HS-27A (cell line): ENCODE measurements at places on chromosomes 1 and 21.

- no peak for DNase-seq
Measured at GRCh38 chr1:184910691-184911091, 63.6 kb downstream of the NIBAN1 start.

DNA sequence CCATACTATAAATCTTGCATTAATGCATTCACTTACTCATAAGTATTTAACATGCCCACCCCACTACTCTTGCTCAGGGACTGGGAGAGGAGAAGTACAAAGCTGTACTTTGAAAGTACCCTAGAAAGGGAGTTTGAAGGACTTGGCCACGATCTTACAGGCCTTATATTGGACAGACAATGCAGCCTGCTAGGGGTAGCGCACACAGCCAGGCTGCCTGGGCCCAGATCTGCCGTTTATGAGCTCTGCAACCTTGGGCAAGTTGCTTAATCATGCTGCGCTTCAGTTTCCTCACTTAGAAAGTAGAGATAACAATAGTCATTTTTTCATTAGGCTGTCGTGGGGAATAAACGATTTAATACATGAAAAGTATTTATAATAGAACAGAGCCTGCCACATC is 110.1 kb downstream of the CDC7 start:
- no peak for DNase-seq

GRCh38 chr1:229004066-229004833 is 266.7 kb upstream of the RAB4A start:
- no peak for DNase-seq

GRCh38 chr21:41884501-41885030 is 5.4 kb upstream of the PRDM15 start:
- no peak for DNase-seq

DNA sequence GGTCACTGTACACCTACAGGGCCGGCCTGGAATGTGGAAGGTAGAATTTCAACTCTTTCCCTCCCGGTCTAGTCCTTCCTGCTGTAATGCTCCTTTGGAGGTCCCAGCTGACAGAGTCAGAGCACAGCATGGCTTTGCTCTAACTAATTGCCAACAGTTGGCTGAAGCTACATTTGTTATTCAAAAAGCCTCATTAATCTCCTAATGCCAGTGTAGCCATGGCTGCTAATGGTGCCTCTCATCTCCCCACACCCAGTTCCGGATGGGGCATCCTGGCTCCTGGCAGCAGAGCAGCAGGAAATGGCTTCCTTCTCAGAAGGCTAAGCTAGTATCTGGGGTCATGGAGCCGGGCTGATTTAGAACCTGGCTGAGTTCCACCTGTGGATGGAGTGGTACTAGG is 18.7 kb upstream of the CAMK1G start:
- DNase-seq = no peak

DNA sequence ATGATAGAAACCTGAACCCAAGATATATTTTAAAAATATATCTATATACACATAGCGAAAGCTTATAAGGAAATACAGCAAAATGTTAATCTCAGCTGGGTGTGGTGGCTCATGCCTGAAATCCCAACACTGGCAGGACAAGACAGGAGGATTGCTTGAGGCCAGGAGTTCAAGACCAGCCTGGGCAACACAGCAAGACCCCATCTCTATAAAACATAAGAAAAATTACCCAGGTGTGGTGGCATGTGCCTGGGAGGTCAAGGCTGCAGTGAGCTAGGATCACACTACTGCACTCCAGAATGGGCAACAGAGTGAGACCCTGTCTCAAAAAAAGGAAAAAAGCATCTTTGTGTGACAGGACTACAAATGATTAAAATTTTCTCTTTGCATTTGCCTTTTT is 6.0 kb upstream of the SRM start:
- no peak for DNase-seq

DNA sequence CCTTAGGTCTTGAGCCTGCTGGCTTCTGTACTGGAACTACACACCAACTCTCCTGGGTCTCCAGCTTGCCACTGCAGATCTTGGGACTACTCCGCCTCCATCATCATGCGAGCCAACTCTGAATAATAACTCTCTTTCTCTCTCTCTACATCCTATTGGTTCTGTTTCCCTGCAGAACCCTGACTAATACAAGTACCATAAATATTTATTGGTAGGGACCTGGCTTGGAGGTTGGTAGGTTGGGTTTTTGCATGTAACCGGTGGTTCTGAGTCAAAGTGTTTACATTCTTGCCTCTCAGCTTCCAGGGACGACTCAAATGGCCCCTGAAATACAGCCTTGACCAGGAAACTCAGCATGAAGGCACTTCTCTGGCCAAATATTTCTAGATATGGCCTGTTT is 110.4 kb downstream of the KCND3 start:
- DNase-seq = no peak

- DNase-seq = no peak
Measured at GRCh38 chr1:109793486-109794318, 30.0 kb upstream of the EPS8L3 start.

GRCh38 chr1:52153898-52154297 is 12.0 kb downstream of the ZFYVE9 start:
- no peak for DNase-seq

GRCh38 chr21:46172863-46173528 is 11.3 kb downstream of the SPATC1L start:
- no peak for DNase-seq

- DNase-seq = no peak
Measured at GRCh38 chr1:97507863-97508262, 413.0 kb downstream of the DPYD start.

GRCh38 chr1:234913278-234913649 is 215.4 kb downstream of the TOMM20 start:
- no peak for DNase-seq
